Choroid plexus epithelial cell (primary cell): ENCODE measurements at places on chromosomes 6 and 20.

DNA sequence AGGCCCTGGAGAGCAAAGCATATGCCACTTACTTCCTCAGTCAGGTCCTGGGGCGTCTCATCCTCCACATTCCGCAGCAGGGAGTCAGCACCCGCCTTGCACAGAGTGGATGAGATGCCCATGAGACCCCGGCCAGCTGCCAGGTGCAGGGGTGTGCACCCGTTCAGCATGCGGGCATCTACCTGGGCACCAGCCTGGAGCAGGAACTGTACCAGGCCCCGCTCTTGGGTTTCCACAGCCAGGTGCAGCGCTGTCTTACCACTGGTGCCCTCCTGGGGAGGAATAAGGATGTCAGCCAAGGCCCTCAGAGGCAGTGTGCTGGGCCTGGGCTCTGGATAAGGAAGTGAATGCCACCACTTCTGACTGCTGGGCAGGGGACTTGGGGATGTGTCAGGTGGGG, 2.7 kb upstream of the SLC35B2 start:
- no peak for DNase-seq

- DNase-seq, result no peak
These were observed 52.2 kb downstream of the NPEPL1 start for GRCh38 chr20:58744836-58745235.

GRCh38 chr20:11204926-11205768, 531.3 kb upstream of the JAG1 start:
- DNase-seq, result peak; percentile 88

DNA sequence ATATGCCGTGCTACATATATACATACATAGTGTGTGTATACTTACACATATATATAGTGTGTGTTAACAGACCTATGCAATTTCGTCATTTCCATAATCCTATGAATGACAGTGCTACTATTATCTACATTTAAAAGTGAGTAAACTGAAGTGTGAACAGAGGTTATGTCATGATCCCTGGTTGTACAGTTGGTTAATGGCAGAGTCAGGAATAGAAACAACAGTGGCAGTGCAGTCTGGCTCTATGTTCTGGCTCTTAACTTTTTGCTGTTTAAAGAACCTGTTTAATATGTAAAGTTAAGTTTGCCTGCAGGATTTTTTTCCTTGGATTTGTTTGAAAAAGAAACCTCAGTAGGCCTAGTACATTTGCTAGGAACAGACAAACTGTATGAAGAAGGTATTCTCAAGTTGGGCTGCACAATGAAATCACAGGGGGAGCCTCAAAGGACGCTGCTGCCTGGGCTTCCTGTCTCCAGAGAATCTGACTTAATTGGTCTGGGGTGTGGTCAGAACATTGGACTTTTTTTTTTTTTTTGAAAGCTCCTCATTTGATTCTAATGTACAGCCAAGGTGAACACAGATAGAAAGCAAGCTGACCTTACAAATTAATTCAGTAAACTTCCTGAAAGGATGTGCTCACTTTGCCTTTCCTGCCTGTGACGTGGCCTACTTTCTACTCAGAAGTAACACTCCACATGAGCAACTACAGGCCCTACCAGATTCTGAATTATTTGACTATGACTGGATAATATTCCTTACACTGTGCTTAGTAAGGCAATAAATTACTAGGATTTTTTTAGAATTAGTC, 29.4 kb downstream of the PLCB1 start:
- DNase-seq, result no peak

DNA sequence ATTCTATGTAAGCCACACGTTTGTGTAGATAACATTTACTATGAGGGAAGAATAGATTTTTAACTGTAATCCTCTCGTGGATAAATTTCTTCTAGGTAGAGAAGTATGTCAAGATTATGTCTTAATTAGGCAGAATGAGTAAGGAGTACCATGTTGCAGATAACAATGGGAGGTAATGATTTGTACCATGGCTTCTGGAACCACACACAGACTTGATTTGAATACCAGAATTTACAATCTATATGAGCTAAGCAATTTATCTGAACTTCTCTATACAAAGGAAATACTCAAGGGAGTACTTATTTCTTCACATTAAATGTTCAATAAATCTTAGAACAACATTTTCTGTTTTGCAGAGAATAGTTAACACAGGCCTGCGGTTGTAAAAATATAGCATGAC, 51.5 kb downstream of the RPS12 start:
- DNase-seq, result no peak

- DNase-seq, result no peak
These were observed 1.4 kb upstream of the VARS1 start for GRCh38 chr6:31796993-31797385.

DNA sequence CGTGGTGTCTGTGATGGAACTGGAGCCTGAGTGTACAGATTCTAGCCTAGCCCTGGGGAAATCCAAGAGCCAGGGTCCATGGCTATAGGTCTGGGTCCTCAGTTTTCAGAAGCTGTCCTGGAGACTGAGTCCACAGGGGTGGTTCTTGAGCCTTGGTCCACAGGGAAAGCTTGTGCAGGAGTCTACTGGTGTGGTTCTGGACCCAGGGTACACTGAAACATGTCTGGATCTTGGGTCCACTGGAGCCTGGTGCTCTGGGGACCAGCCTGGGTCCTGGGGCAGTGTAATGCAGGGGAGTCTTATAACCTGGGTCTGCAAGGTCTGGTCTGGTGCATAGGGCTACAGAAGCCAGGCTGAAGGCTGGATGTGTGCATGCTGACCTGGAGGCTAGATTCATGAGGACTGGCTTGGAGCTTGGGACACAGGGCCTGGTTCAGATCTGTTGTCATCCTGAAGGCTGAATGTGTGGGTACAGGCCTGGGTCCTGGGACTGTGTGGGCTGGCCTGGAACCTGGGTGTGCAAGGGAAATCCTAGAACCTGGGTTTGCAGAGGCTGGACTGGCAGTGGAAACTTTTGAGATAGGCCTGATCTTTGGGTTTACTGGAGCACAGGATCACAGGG, 5.5 kb downstream of the CST9L start:
- DNase-seq, result no peak

DNA sequence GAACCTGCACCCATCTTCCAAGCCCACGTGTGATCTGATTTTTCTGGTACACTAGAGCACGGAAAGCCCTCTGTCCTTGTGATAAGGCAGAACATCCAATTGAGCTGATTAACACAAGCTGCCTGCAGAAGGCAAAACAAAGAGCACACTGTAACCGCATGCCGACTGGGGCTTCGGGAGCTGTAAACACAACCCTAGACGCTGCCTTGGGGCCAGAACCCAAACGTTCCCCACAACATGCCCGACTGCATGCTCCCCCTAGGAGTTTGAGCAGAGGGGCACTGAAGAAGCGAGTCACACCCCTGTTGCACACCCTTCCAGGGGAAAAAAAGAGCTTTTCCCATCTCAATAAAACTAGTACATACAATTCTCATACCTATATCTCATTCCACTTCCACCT, 470.7 kb downstream of the HTR1B start:
- no peak for DNase-seq

GRCh38 chr20:2755451-2756055, 44.9 kb downstream of the CPXM1 start:
- no peak for DNase-seq
